ENCODE measurements at places on chromosomes 12 and 14.

DNA sequence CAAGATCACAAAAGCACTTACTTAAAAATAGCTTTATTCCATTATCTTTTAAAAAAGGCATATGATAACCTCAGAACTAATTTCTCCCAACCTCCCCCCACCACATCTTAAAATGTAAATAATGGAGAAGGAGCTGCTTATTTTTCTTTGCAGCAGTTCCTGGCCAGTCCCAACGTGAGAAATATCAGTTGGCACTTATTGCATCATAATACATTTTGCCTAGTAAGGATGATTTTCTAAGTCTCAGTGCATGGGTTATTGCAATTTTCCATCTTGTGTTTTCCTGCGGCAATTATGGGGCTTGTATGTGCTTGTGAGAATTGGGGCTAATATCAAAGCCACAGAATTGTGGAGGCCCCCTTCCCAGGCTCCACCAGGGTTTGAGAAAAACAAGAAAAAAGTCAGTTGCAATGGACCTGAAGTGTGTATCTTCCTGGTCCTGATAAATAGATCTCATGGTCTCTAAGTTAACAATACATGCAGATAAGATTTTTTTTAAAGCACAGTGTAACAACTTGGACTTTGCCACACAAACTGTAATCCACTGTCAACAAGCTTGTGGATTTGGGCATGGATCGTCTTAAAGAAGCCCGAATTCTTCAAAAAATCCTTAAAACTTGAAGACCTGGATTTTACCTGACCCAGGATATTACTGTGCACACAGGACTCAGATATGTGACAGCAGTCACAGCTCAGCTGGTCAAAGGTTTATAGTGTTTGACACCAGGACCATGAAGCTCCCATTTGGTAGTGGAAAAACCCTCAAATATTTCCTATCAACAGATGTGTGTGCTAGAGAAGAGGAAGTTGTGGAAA, 2.8 kb upstream of the WSB2 start:
- DNase-seq, result no peak

- no peak for DNase-seq
Measured at GRCh38 chr12:26704684-26705460, 128.1 kb downstream of the ITPR2 start.

DNA sequence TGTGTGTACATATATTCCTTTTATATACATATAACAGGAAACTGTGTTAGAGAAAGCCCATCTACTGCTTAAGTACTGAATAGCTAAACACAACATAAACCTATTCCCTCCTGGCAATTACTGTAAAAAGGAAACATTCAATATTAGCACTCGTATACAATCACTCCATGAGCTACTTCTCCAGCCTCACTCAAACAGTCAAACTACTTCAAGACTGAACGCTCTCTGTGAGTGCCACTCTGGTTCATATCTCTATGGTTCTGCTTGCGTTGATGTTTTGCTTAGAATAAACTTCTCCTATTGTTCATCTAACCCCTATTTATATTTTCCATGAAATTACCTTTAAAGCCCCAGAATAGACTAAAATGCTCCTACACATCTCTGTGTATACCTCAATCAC, 243.7 kb downstream of the MED13L start:
- no peak for DNase-seq

DNA sequence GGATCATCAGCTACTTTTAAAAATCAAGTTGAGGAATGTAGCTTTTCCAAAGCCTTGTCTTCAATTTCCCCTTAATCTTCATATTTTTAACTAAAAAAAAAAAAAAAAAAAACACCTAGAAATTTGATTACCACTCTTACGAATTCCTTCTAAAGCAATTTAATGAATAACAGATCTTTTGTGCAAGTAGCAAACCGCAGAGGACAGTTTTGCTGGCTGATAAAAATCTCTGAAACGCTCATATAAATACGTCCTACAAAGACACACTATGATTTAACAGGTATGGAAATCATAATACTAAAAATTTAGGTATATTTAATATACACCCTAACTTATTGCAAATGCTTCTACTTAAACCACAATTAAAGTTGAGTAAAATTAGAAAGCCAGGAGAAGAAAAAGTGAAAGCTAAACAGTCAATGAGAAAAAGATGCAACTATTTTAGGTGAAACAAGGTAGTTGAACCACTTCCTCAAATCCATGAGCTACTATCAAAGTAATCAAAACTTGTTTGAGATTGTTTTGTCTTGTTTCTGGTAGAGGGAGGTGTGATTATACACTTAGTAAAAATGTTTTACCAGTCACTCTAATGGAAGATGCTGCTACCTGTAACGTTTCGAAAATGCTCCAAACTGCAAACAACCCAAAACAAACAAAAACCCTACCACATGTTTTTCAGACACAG, 2.2 kb downstream of the PAWR start:
- no peak for DNase-seq

DNA sequence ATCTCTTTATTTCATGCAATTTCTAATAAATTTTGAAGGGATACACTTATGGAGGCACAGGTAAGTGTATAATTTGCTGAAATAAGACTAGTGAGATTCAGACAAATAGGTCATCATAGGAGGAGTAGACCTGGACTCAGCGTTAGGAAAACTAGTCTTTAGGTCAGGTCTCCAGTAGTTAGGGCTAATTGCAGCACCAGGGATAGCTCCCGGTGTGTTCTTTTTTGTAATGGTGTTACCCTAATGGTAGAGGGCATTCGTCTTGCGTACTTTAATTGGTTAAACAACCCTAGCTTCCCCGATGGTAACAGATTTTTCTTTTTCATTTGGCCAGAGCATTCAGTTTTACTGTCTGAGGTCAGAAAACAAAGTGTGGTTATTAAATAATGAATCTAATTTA, 64.9 kb downstream of the ARID2 start:
- DNase-seq, result no peak

DNA sequence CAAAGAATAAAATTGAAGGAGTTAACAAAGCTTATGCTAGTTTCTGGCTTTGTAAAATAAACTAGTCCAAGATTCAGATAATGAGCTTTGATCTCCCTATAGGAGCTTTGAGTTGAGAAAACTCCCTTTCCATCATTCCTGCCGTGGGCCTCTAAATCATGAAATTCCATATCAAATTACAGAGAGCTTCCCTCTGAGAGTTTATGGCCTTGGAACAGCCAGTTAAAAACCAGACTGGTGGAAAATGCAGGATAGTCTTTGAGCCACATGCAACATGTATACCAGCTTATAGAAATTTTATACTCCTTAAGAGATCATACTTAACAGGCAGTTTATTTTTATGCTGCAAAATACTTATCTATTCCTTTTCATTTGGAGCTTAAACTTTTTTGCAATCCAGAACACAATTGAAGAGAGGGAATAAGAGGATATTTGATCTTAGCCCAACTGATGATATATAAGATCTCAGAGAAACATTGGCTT, 175.8 kb upstream of the ATP2B1 start:
- DNase-seq, result no peak

DNA sequence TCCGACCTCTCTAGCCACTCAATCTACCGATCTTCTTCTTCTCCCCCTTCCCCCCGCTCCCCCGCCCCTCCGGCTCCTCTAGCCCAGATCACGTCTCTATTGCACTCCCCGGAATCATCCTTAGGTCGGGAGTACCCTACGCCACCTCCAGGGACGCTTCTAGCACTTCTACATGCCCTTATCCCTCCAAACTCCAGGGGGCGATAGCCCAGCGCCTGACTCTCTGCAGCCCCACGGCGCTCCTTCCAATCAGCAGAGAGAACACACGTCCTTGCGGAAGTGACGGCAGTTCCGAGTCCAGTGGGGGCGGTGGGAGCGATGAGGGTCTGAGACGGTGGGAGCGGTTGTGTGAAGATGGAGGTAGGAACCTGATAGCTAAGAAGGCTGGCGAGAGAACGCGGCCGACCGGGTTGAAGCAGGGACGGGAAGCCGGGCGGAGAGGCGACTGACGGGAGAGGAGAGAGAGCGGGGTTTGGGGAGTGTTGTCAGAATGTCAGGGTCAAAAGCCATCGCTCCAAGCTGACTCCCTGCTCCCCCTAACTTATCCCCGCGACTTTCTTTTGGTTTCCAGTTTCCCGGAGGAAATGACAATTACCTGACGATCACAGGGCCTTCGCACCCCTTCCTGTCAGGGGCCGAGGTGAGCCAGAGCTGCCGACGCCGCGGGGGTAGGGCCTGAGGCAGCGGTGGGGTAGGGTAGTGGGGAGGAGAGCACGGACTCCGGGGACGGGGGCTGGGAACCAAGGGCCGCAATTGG, at the start of the genes RAB2B and TOX4:
RAB2B (minus strand) TSS at position 35 of the 757 bp plus-strand sequence. CDS start 87 bp downstream, outside the sequence.
TOX4 (plus strand) TSS at position 271 of the 757 bp plus-strand sequence; CDS start at position 355, 84 bp downstream.
- DNase-seq, result peak; percentile 79

GRCh38 chr12:49924628-49925246, 21.0 kb upstream of the FAIM2 start:
- no peak for DNase-seq

Measured in stimulated activated CD4-positive, alpha-beta T cell treated with anti-CD3 and anti-CD28 coated beads, Interleukin-15, amount 100 ng/mL, for 1 hour (primary cell).